ENCODE measurements at places on chromosomes 13 and 19.

DNA sequence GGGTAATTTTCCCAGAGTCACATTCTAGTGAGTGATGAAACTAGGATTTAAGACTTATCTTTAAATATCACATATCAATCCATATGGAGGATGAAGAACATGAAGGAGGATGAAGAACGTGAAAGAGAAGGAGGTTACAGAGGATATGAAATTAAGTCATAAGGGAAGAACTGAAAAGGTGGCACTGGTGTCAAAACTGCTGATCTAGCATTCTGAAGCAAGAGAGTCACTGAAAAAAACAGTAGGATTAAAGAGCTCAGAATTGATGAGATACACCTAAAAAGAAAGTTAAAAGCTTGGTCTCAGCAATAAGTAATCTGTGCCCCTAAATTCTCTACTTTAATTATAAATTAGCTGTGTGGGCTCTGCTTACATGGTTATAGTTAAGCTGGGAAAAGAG is 156.5 kb downstream of the KCTD12 start:
- no peak for DNase-seq

- no peak for DNase-seq
Measured at GRCh38 chr19:13493516-13494310, 12.6 kb downstream of the CACNA1A start.

DNA sequence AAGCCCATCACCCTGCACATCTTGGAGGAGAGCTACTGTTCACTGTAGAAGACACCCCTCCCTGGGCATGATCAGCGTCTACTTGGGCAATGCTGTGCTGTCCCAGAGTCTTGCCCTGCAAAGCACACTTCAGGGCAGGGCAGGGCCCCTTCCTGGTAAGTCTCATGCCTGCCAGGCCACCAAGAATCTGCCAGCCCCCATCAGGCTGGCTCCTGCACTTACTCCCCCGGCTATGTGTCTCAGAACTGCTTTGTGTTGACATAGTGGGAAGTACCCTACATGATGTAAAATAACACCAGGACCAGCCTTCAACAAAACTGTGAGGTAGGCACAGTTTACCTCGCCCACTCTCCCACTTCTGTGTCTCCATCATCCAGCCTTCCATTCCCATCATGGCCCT is 27.8 kb upstream of the ATP12A start:
- DNase-seq, result no peak

GRCh38 chr13:98262292-98262691 is 85.2 kb upstream of the RNF113B start:
- DNase-seq, result no peak

- DNase-seq, result no peak
Measured at GRCh38 chr13:106373989-106374572, 161.4 kb downstream of the EFNB2 start.

GRCh38 chr19:35378356-35378755 is 7.5 kb downstream of the GPR42 start:
- no peak for DNase-seq

GRCh38 chr19:30896554-30896953 is 452.7 kb downstream of the TSHZ3 start:
- no peak for DNase-seq

GRCh38 chr19:7982651-7983099 is 22.8 kb downstream of the ELAVL1 start:
- DNase-seq, result no peak

GRCh38 chr19:57559008-57559403 is 657 bp downstream of the ZNF550 start:
- peak; percentile 38 for DNase-seq

- DNase-seq, result no peak
Measured at GRCh38 chr19:45117167-45117594, 24.2 kb downstream of the PPP1R37 start.

DNA sequence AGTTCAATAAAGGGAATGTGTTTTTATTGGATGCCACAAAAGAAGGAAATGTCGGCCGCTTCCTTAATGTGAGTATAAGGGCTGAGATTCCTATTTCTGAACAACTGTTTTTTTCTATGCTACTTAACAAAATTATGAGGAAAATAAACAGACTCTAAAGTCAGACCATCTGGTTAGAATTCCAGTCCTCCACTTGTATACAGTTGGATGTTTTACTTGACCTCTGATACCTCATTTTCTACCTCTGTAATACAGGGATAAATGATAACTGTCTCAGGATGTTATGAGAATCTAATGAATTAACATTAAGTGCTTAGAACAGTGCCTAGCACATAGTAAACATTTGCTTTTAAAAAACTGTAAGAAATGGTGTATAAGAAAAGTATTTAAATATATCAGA is 7.2 kb upstream of the PHF11 start:
- DNase-seq, result no peak

GRCh38 chr19:50368649-50369570 is 3.5 kb upstream of the NAPSA start:
- DNase-seq, result peak; percentile 89

DNA sequence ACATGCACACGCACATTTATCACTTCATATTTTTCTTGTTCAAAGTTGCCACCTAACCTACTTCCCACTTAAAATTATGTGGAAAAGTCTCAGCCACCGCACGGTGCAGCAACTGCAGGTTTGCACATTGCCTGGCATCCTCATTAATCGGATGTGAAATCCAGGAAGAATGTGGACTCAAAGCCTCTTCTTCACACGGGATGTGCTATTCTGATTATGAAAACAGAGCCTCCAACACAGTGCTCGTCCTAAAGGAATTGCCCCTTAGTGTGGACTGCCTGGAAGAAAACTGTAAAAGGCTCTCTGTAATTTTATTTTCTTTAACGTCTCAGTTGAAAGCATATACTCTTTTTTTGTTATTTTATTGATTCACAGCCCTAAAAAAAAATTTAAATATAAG is 1303.5 kb downstream of the EFNB2 start:
- DNase-seq, result no peak

DNA sequence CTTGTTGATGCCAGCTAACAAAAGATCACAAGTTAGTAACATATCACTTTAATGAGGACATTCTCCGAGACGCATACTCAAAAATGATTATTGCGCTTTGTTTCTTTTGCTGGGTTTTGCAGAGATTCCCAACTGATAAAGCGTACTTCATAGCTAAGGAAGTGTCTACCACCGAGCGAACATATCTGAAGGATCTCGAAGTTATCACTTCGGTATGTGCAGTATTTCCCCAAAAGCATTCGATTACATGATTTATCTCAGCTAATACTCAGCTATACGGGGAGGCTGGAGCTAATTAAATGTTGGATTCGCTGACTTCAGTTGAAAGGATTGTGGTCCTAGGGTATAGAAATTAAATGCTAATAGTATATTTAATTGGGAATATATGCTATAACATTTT is 166.3 kb downstream of the STK24 start:
- no peak for DNase-seq

DNA sequence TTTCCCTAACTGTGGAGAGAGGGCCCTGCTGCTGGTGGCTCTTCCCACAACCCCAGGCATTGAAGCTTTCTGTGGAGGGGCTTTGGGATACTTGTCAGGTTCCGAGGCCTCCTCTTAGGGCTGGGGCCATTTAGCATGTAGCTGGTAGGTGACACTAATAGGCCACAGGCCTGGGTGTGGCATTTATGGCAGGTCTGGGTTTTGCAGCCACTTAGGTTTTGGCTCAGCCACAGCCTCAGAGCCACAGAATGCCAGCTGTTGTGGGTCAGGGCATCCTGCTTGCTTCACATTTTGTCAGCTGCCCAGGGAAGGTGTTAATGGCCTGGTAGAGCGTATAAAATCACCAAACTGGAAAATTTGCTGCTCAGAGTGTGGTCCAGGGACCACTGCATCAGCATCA is 15.7 kb downstream of the FAM124A start:
- DNase-seq, result no peak

DNA sequence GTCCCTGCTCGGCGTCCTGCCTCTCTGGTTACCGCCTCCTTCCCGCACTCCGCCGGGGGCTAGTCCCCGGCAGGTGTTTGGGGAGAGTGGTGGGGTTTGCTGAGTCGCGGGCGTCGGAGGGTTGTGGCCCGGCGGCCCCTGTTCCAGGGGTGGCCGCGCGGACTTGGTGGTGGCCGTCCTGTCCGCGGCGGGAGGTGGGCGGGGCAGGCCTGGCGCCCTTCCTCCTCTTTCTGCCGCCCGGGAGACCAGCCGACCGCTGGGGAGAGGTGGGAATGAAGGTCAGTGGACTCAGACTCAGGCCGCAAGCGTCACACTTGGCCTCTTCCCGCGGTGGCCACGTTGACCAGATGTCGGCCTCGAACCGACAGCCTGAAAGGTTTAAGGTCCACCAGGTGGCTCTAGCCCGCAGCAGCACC is 61.8 kb downstream of the ZNF723 start:
- DNase-seq, result no peak

- DNase-seq, result no peak
Measured at GRCh38 chr13:101869553-101869952, 417.1 kb downstream of the ITGBL1 start.

GRCh38 chr19:49200238-49200862 is 42.8 kb downstream of the TRPM4 start:
- no peak for DNase-seq

DNA sequence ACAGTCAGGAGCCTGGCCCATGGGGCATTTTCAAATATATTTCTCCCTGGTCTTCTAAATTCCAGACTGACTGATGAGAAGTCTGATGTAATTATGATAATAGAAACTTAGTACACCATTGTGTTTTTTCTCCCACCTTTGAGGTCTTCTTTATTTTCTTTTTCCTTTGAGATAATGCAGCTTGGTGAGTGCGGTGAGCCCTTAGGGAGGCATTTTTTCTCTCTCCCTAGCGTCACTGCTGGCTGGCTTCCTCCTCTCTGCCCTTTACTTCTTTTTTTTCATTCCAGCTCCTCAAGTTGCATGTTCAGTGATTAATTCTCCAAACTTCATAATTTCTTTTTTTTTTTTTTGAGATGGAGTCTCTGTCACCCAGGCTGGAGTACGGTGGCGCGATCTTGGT is 12.8 kb upstream of the CDC42EP5 start:
- DNase-seq, result no peak

DNA sequence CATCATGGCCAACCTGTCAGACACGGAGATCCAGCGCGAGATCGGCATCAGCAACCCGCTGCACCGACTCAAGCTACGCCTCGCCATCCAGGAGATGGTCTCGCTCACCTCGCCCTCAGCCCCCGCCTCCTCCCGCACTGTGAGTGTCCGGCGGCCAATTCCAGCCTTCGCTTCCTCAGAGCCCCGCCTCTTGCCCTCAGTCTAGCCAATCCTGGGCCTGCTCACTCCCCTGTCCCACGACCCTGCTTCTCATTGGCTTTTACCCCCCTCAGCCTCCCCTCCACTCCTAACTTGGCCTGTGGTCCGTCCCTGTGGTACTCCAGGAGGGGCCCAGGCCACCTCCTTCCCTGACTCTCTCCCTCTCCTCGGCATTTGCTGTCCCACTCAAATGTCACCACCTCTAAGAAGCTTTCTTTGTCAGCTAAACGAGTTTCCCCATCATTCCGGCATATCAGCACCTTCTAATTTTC is 12.3 kb downstream of the HRC start:
- DNase-seq, result peak; percentile 87

DNA sequence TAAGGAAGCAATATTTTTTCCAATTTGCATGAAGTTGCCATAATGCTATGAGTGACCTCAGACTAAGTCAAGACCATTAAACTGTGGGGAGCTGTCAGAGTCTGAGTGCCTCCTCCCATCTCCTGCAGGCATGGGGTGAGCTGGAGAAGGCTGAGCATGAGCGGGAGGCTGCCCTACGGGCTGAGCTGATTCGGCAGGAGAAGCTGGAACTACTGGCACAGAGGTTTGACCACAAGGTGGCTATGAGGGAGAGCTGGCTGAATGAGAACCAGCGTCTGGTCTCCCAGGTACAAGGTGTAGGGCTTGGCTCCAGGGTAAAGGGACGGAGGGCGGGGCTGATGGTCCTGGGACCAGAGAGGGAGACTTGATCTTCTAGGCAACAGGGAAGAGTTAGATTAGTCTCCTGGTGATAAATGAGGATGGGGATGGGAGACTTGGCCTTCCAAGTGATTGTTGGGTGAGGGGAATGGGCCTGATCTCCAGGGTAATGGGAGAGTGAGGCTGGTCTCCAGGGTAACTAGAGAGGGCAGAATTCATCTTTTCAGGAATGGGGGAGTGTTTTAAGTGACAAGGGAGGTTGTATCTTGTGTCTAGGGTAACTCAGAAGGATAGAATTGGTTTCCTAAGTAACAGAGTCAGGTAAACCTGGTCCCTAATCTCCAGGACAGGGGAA is 36.0 kb downstream of the SPTBN4 start:
- no peak for DNase-seq

- DNase-seq, result no peak
Measured at GRCh38 chr13:26488236-26489003, 69.1 kb upstream of the WASF3 start.

DNA sequence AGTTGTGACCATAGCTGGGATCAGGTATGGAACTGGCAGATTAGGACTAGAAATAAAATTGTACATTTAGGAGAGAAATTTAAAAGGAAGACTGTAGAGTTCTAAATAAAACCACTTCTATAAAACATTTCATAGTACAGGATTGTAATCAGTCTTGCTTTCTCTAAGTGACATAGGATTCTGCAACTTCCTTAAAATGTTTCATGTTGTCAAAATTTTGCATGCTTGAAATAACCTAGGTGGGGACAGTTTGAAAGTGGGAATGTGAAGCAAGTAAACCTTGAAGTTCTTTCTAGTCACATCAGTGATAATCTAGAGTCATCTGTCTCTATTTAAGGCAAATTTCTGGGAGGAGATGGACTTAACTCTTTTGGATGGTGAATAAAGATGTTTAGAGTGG is 6.7 kb downstream of the TM9SF2 start:
- DNase-seq, result no peak

GRCh38 chr13:66578305-66578704 is 651.8 kb downstream of the PCDH9 start:
- no peak for DNase-seq

DNA sequence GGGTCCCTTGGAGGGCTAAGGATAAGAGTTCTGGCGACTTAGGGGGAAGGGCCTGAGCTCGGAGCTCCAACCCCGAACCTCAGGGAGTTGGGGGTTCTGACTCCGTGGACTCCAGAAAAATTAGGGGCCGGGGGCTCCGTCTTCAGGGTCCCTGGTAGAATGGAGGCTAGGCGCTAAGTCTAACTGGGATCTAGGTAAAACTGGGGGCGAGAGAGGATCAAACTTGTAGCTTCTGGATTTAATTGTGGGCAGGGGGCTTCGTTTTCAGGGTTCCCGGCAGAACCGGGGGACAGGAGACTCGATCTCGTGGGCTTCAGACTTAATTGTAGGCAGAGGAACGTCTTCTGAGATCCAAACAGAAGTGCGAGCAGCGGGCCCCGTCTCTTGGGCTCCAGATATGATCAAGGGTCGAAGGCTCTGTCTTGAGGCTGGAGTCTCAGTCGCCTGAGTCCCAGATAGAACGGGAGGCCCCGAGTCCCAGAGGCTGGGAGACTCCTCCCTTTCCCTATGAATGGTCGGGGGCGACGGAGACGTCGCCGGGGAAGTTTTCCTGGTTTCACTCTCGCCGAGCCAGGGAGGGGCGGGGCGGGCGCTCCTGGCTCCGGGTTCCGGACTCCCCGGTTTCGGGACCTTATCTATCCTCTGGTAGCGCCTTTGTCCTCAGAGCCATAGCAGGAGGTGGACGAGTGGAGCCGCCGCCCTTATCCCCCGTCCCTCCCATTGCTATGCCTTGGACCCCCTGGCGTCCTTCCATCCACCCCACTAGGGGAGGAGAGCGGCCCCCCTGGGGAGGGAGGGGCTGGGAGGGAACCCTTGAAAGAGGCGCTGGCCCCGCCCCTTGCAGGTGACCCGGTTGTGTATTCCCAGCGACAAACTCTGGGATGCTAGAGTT is 1.3 kb downstream of the NECTIN2 start:
- DNase-seq, result no peak

All from head of caudate nucleus (tissue), 42 donors.